ENCODE measurements at places on chromosomes 2 and 18. TPM values are rescaled to one million over a fixed set of nuclear protein-coding genes. Genes with fewer than 3 reads are reported as not detected.

- no peak overlapping the region for H3K27ac ChIP-seq
- no peaks in the 10 kb centered on the region for H3K4me1 ChIP-seq
- H3K36me3 ChIP-seq = no peaks in the 10 kb centered on the region
- no peaks in the 10 kb centered on the region for H3K27me3 ChIP-seq
- H3K4me3 ChIP-seq = no peak overlapping the region
These were observed 542.8 kb upstream of the ID2 start for GRCh38 chr2:8138923-8139667.

GRCh38 chr2:84800194-84800805 lies 80.6 kb downstream of the TRABD2A start:
- no peaks in the 10 kb centered on the region for H3K27me3 ChIP-seq
- H3K36me3 ChIP-seq = peaks cover 5% of the 10 kb centered on the region
- H3K4me1 ChIP-seq = peaks cover 15% of the 10 kb centered on the region

GRCh38 chr18:78857314-78858150 lies 122.1 kb upstream of the SALL3 start:
- no peaks in the 10 kb centered on the region for H3K4me1 ChIP-seq
- no peak overlapping the region for H3K27ac ChIP-seq
- DNase-seq = no peak
- H3K36me3 ChIP-seq = no peaks in the 10 kb centered on the region

UGT1A7 gene
- total RNA-seq = not detected

SLC23A3 gene
- 1.6 TPM for total RNA-seq

All from activated CD8-positive, alpha-beta T cell treated with anti-CD3 and anti-CD28 coated beads for 36 hours (primary cell).